Stimulated activated CD4-positive, alpha-beta T cell treated with anti-CD3 and anti-CD28 coated beads, TNF-alpha, amount 100 ng/mL, for 1 hour (primary cell): ENCODE measurements at places on chromosomes 7 and 10.

DNA sequence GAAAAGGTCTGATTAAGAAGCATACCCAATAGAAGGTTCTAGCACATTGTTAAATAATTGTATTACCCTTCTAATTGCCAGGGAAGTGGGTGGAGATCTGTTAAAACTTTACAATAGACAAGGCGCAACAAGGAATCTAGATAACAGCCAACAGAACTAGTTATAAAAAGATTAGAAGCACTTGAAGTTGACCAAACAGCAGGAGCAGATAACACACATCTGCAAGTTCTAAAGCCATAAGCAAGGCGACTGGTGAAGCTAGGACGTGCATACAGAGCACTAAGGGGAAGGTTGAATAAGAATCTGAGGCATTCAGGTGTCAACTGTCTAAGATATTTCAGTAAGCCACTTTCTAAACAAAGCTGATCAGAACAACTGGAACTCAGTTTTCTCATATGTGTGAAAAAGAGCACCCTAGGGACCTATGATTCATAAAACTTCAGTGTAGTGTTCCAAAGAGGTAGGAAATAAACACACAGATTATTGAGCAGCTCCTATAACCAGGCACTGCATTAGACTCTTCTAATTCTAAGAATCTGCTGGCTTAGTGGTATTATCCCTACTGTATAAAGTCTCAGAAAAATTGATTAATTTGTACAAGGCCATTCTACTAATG lies 111.2 kb downstream of the SAMD9 start:
- DNase-seq: no peak

GRCh38 chr10:77188521-77188920 lies 449.1 kb downstream of the KCNMA1 start:
- no peak for DNase-seq

DNA sequence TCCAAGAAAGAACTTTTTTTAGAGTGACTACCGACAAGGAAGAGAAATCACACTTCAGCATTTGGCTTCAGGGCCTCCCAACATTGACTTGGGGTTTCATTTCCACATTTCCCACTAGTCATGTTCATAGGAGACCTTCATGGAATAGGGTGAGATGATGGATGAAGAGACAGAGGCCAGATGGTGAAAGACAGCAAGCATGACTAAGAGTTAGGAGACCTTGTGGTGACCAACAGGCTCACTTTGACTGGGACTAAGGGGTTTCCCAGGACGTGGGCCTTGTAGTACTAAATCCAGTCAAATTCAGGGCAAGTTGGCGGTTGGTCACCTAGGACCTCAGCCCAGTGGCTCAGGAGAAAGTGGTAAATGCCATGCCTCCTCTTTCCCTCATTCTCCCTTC lies 3.0 kb upstream of the GIMAP5 start:
- DNase-seq: no peak

DNA sequence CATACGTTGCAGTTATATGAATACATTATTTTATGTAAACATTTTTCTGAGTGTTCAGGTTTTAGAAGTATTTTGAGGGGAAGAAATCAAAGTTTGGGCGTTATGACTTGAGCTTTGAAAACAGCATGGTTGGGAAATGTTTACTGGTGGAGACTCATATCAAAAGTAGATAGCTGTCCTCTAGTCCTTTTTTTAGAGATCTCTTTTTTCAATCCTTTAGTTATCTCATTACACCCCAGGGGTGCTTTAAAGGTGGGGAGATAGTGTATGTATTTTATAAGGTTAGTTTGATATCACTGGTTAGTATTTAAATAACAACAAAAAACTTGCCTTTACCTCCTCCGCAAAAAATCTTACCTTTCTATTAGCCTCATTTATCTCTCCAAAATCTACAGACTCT lies 2.3 kb downstream of the DMTF1 start:
- DNase-seq: no peak

- DNase-seq: no peak
Measured at GRCh38 chr7:29607889-29608288, 44.3 kb downstream of the PRR15 start.
